Stimulated activated CD8-positive, alpha-beta memory T cell treated with anti-CD3 and anti-CD28 coated beads, Interleukin-7, amount 100 ng/mL, for 24 hours (primary cell): ENCODE measurements at places on chromosomes 7 and 10.

DNA sequence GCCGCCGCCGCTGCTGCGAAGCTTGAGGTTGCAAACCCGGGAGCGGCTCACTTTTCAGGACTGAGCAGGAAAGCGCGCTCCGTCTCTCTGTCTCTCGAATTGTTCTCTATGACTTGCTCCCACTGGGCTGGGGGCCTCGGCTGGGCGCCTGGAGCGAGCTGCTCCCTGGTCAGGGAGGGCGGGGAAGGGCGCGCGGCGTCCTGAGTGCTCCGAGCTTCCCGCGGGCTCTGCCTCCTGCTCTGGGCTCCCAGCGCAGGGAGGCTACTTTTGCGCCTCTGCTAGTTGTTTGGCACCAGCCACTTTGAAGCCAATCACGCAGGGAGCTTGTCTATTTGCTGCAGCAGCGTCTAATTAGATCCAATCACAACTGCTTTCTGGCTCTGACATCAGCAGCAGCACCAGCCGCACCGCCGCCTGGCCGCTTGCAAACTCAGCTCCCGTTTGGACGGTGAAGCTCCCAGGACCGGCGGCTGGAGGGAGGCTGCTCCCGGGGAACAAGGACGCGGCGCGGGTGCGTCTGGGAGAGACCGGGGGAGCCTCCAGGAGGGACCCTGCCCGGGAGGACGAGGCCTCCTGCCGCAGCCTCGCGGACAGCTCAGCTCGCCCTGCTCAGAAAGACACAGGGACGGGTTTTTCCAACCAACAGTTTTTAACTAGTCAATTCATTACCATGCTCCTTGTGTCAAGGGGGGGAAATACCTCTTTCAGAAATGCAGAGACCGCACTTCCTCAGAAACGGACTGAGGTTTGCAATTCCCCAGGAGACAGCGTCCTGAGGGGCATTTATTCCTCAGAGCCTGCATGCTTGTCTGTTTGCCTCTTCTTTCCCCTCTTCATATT lies at the start of gene ADARB2:
Gene ADARB2 (minus strand): TSS at position 304 of the 840 bp plus-strand sequence.
- DNase-seq = no peak

DNA sequence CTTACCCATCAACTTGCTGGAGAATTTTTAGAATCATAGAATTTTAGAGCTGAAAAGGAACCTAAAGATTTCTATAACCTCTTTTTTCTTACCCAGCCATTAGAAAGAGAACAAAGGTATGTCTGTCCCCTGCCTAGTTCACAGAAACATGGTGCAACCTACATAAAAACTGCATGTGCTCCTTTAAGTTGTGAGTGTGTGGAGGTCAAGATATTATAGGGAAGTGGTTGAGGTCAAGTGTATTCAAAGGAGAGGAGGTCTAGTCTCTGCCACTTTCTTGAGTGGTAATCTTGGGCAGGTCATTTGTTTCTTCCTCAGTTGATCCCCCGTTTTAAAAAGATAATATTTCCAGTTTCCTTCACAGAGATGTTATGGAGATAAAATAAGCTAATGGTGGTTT lies 6.4 kb downstream of the UBTD1 start:
- no peak for DNase-seq

DNA sequence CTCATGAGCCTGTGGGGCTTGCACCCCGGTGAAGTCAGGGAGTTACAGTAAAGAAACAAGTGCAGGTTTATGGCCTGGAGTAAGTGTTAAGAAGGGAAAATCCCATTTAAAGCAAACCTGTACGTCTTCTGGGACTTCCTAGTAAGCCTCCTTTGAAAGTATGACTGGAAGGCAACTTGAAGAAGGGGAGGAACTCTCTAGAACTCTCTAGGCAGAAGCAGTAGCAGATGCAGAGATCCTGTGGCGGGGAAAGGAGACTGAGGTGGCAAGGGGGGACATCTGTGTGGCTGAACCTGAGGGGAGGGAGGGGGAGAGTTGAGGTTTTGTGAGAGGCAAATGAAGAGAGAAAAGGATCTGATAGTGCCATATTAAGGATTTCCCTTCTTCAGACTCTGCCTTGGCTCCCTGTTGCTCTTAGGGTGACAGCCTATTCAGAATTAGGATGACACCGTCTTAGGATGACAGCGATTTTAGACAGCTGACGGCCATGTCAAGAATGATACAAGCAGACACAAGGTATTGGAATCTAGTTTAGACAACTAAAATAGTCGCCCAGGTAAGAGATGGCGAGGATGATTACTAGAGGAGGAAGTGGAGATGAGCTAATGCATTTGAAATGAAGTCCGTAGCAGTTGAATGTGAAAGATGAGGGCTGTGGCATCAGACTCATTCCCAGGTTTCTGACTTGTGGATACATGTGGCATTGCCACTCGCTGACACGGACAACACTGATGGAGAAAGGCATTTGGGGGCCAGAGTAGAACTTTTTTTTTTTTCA lies 29.0 kb downstream of the CUL1 start:
- DNase-seq = no peak

DNA sequence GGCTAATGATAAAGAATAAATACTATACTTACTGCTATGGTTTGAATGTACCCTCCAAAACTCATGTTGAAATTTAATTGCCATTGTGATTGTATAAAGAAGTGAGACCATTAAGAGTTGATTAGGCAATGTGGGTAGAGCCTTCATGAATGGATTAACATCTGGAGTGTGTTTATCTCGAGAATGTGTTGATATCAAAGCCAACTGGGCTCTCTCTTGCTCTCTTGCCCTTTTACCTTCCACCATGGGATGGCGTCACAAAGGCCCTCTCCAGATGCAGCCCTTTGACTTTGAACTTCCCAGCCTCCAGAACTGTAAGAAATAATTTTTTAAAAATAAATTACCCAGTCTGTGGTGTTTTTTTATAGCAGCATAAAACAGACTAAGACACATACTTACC lies 50.1 kb upstream of the GHITM start:
- DNase-seq = no peak

- no peak for DNase-seq
These were observed 230.2 kb downstream of the AHR start for GRCh38 chr7:17528636-17529035.

GRCh38 chr10:79303631-79304478 lies 43.4 kb upstream of the PPIF start:
- no peak for DNase-seq

GRCh38 chr7:13874783-13875182 lies 114.7 kb downstream of the ETV1 start:
- no peak for DNase-seq

- no peak for DNase-seq
These were observed 154.8 kb upstream of the PRSS58 start for GRCh38 chr7:142412551-142413193.

GRCh38 chr7:100019908-100020307 lies 4.5 kb downstream of the ZKSCAN1 start:
- DNase-seq = no peak

DNA sequence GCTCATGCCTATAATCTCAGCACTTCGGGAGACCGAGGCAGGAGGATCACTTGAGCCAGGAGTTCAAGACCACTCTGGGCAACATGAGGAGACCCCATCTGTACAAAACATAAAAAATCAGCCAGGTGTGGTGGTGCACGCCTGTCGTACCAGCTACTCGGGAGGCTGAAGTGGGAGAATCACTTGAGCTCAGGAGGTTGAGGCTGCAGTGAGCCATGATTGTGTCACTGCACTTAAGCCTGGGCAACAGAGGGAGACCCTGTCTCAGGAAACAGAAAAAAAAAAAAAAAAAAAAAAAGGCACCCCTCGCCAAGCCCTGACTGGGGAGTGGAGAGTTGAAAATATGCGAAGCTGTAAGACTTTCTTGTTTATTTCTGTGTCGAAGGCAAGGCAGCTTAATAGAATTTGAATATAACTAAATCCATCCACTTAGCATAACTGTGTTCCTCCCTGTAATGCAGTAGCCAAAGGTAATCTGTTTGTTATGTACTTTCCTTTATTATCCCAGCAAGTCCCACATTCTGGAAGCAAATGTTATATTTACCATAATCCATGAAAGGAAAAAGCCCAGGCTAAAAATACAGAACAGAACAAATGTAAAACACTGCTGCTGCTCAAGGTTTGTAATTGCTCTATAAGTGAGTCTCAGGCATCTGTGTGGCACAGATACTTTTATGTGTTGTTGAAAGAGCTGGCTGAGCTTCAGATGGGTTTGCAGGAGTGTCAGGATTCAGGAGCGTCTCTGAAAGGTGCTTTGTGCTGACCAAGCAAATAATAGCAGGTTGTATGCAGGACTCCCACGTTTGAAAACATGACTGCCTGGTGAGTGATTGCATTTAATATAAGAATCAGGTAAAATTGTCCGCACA lies 127.2 kb downstream of the CELF2 start:
- DNase-seq = no peak

GRCh38 chr10:89494575-89494974 lies 40.8 kb downstream of the SLC16A12 start:
- DNase-seq = no peak

DNA sequence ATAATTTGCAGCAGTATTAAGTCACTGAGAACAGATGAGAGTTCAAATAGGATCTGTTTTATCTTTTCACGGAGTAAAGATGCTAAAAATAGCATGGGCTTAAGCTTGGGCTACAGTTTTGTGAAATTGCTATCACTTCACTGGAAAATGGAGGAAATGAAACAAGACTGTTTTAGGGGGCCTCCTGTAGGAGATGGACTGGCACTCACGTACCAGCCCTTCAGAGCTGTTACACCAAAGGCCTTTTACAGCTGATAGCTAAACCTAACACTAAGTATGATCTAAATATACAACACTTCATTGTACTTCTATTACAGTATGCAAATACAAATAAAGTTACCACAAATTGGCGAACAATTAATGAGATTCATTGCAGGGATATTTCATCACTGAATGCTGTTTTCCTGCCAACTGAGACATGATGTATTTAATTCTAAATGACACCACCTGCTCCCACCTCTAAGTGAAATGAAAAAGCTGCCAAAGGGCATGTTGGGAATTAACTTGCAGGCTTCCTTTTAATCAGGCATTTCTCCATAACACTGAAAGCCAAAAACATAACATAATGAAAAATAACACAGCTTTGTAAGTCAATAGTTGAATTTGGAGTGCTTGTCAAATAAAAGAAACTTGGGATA lies 304.5 kb upstream of the LRRN3 start:
- DNase-seq = no peak

DNA sequence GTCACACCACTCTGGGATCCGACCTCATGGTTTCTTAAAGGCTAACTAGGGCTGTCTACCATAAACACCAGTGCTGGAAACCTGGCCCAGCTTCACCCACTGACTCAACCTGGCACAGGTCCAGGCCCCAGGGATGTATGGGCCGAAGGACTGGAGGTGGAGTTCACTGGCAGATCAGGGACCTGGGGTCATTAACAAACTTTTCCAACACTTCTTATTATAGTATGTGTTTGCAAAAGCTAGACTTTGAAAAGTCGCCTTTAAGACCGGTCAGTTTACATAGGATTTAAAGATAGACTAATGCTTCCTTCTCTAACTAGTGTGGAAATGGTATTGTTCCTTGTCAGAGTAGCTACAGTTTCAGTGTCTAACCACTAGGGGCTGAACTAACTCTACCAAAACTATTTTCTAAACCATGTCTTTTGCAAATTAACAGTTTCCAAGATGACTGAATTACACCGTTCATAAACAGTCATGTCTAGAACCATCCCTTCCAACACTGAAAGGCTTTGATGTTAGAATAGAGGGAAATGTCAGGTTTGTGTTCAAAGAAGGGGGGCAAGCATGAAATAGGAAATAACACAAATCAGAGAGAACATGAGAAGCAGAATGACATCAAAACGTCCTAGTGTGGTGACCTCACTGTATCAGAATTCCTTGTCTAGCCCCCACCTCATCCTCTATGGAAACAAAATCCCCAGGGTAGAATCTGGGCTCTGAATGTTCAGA lies 29.7 kb downstream of the STN1 start:
- no peak for DNase-seq

DNA sequence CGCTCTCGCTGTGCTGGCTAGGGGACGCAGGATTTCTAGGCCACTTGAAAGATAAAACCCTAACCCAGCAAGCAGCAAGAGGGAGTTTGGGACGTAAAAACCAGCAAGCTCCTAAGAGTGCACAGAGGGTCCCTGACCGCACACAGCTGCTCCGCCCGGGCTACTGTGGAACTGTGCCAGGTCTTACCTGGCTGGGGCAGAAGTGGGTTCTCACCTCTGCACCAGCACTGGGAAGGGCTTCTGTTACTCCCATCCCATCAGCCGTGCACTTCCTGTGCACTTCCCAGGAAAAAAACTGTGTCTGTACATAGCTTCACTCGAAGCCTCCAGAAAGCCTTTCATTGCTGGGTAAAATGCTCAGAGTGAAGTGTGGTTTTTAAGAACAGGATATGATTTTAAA lies 45.9 kb upstream of the PTF1A start:
- no peak for DNase-seq

GRCh38 chr10:12332572-12333379 lies 16.6 kb upstream of the CAMK1D start:
- DNase-seq = no peak

DNA sequence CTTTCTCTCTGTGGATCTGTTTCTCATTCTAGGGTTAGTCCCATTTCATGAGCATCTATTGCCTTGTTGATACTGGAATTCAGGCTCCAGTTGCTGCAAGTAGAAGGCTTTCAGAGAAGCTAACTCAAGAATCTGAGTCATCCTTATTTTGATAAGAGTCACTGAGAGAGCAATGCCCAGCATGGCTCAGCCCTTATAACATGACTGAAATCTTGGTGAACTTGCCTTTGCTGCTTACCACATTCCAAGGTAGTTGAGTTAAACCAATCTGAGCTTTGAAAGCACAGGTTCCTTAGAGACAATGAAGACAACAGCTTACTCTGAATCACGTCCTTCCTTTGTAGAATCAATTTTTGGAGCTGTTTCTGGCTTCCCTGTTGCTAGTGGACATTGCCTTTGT lies 53.6 kb upstream of the CHCHD3 start:
- no peak for DNase-seq

- DNase-seq = no peak
These were observed 169.1 kb downstream of the PTEN start for GRCh38 chr10:88032566-88032965.

DNA sequence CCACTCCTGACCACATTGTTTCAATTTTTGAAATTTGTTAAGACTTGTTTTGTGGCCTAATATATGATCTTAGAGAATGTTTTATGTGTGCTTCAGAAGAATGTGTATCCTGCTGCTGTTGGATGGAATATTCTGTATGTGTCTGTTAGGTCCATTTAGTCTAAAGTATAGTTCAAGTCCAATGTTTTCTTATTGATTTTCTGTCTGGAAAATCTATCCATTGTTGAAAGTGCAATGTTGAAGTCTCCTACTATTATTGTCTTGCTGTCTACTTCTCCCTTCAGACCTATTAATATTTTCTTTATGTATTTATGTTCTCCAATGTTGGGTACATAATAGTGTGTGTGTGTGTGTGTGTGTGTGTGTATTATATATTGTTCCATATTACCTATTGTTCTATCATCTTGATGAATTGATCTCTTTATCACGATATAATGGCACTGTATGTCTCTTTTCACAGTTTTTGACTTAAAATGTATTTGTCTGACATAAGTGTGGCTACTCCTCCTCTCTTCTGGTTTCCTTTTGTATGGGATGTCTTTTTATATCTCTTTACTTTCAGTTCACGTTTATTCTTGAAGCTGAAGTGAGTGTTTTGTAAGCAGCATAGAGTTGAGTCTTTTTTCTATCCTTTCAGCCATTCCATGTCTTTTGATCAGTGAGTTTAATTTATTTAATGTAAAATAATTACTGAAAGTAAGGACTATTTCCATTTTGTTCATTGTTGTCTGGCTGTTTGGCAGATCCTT lies 61.3 kb downstream of the AKR1D1 start:
- DNase-seq = no peak
